ENCODE measurements at places on chromosomes 12 and 14. TPM values are rescaled to one million over a fixed set of nuclear protein-coding genes. Genes with fewer than 3 reads are reported as not detected.

The PZP gene
- not detected for total RNA-seq

The CCDC60 gene
- 3.3 TPM for total RNA-seq

The NID2 gene
- 120 TPM for total RNA-seq

The WSCD2 gene
- total RNA-seq: 0.13 TPM

DNA sequence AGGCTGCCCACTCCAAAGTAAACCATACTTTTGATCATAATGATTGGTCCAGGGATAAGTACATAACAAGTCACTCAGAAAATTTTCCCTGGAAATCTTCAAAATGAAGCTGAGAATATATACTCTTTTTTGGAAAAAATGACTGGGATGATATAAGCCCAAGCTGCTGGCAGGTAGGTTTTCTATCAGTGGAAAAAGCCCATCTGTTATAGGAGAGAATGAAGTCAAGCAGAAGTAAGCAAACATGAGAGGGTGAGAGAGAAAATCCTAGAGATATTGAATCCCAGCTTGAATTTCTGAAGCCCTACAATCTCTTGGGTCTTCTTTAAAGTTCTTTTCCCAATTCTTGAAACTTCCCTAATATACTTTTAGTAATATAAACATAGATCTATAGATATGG lies 37.3 kb upstream of the ZDHHC17 start:
- H3K36me3 ChIP-seq: no peaks in the 10 kb centered on the region
- H3K4me3 ChIP-seq: no peak overlapping the region
- DNase-seq: no peak
- no peaks in the 10 kb centered on the region for H3K27me3 ChIP-seq

GRCh38 chr12:57431654-57432188 lies 878 bp upstream of the R3HDM2 start:
- peak overlapping the region; percentile 81 for H3K4me3 ChIP-seq
- H3K27me3 ChIP-seq: no peaks in the 10 kb centered on the region
- peaks cover 29% of the 10 kb centered on the region for H3K4me1 ChIP-seq
- no peak for DNase-seq
- no peaks in the 10 kb centered on the region for H3K36me3 ChIP-seq

- H3K4me1 ChIP-seq: peaks cover 42% of the 10 kb centered on the region
- H3K27ac ChIP-seq: peak overlapping the region; percentile 69
- H3K36me3 ChIP-seq: no peaks in the 10 kb centered on the region
- no peak overlapping the region for H3K4me3 ChIP-seq
- DNase-seq: no peak
- no peaks in the 10 kb centered on the region for H3K27me3 ChIP-seq
Observed at GRCh38 chr14:61542848-61543790, 152.2 kb upstream of the HIF1A start.

- peaks cover 57% of the 10 kb centered on the region for H3K4me1 ChIP-seq
- H3K27ac ChIP-seq: no peak overlapping the region
- H3K36me3 ChIP-seq: peaks cover 4% of the 10 kb centered on the region
Observed at GRCh38 chr14:52315355-52315718, 1.2 kb downstream of the PTGER2 start.
